ENCODE measurements at places on chromosomes 6 and 20.
A peak's percentile ranks its signal among the peaks of the same experiment; 100 is the strongest.

DNA sequence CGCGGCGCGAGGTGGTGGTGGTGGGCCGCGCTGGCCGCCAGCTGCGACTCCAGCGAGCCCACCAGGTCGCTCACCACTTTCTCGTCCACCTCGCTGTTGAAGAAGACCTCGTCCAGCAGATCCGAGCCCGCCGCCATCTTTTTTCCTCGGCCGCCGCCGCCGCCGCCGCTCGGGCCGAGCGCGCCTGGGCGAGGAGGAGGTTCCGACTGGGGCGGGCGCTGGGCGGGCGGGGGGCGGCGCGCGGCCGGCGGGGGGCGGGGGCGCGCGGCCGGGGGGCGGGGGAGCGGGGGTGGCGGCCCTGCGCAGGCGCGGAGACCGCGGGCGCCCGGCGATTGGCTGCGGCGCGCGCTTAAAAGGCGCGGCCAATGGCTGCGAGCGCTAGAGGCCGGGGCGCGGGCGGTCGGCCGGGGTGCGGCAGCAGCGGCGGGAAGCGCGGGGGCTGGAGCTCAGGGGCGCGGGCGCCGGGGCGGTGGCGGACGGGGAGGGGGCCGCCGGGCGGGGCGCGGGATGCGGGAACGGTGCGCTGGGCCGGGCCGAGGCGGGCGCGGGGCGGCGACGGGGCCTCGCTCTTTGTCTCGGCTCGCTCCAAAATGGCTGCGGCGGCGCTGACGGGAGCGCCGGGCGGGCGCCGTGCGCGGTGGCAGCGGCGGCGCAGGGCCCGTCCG is at the start of gene TAF4:
TAF4 (minus strand) TSS at position 208 of the 665 bp plus-strand sequence; CDS start at position 137, 71 bp downstream.
- DNase-seq, result peak; percentile 81

DNA sequence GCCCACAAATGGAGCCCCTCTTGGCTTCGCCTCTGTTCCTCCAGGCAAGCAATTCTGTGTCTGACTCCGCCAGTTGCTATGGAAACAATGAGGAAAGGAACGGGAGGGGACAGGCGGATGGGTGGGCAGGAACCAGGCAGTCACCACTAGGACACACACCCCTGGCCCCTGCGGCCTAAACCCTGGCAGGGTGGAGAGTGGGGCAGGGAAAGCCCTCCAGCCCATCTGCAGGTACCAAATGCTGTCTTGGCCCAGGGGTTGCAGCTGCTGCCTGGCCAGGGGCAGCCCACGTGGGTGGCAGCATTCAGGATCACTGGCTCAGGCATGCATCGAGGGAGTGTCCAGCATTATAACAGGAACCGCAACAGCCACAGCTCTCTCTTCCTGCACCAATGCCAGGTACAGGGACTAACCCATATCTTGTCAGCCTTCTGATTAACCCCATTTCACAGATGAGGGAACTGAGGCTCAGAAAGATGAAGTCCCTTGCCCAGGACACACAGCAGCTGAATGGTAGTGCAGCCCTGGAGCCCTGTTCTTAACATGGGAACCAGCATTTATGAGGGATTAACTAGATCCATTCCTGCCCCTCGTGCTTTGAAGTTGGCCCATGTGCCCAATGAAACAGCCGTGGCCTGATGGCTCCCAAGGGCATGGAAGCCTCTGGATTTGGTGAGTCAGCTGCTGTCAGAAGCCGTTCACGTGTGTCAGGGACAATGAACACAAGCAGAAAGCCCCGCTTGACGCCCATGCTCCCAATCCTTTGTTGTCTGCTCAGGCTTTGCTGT is 66.3 kb downstream of the NOL4L start:
- DNase-seq, result no peak

DNA sequence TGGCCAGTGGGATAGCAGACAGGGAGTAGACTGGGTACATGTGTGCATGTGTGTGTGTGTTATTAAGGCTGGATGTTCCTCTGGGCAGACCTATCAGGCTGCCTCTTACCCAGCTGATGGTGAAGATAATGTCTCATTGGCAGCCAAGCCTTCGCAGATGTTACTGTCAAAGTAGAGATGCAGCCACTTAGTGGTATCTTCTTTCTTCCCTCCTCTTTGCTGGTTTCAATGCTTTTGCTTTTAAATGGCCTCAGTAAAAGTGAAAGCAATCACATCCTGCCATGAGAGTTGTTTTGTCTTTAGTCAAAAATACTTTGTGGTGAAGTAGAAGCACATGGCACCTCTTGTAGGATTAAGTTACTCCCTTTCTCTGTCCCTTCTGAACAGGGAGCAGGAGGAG is 57.5 kb downstream of the SNRNP48 start:
- DNase-seq, result no peak

DNA sequence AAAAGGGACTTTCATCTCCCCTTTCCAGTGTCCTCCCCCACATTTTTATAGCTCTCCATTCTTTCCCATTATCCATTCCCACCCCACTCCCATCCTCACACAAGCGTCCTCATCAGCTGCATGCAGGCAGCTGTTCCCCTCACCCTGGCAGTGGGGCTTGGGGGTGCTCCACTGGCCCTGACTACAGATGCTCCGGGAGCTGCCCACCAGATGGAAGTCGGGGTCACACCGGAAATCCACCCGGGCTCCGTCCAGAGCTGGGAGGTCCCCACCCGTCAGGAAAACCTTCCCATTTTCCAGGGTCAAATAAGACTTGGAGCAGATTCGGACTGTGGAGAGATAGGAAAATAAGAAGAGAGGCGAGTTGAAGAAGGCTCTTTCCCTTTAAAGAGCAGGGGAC is 2.7 kb downstream of the GABBR1 start:
- DNase-seq, result no peak

DNA sequence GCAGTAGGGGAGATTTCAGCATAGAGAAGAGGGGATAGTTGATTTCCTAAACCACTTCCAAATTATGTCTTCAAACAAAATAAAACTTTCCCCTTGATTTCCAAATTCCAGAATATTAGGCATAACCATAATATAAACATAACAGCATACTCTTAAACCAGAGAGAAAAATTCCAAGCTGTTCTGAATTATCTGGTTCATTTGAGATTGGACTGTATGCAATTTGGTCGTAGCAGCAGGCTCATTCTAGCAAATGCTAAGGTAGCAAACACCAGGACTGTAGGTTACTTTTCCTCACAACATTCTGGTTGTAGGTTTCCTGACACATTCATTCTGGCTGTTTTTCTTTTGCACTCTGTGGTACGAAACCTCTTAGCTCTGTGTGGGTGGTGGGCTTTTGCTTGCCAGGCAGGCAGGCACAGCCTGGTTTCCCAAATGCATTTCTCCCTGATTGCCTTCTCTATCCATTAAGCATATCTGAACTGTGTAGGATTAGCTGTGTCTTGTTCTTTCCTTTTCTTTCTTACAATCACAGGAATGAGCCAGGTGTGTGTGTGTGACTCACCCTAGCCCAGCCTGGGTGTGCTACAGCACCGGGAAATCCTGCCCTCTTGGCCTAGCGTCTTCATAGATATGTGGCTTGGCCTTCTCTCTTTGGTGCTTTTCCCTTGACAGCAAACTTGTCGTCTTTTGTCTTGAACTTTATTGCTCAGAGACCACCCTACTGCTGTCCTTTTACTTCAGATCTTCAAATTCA is 77.1 kb downstream of the JARID2 start:
- no peak for DNase-seq

GRCh38 chr6:57019434-57019833 is 27.1 kb upstream of the KIAA1586 start:
- no peak for DNase-seq

GRCh38 chr6:150981095-150981494 is 115.6 kb downstream of the MTHFD1L start:
- DNase-seq, result no peak

- no peak for DNase-seq
These were observed 17.2 kb downstream of the SH3BGRL2 start for GRCh38 chr6:79648328-79648727.

DNA sequence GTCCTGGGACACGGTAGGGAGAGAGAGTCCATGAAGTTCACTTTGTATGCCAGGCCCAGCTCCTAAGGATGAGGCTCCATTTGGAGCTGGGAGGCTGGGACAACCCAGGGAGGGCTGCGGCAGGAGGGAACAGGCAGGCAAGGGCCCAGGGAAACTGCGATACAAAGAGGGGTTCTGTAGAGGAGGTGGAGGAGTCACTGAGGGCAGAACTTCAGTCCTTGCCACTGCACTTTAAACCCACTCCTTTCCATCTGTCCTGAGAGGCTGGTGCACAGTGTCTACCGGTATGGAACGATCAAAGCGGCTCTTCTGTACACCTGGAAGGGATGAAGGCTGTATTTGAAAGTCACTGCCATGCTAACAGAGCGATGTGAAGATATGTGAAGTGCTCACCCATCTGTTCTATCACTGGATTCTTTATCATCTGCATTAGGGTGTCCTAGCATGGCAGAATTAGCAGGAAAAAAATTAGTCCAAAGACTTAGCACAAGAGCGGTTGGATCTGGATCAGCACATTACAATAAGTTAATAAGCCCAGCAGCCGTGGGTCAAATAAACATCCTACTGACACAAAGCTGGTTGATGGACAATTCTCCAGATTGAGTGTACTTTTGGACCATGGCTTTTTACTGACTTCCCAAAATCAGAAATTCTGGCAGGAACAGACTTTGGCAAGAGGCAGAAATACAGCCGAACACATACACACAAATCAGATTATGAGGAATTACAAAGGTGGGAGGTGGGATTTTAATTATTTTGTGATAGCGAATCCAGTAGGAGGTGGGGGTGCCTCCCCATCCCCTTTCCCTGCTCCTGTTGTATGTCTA is 20.9 kb upstream of the ZFAND3 start:
- DNase-seq, result no peak

- no peak for DNase-seq
These were observed 1.3 kb downstream of the DUSP15 start for GRCh38 chr20:31868853-31869672.

DNA sequence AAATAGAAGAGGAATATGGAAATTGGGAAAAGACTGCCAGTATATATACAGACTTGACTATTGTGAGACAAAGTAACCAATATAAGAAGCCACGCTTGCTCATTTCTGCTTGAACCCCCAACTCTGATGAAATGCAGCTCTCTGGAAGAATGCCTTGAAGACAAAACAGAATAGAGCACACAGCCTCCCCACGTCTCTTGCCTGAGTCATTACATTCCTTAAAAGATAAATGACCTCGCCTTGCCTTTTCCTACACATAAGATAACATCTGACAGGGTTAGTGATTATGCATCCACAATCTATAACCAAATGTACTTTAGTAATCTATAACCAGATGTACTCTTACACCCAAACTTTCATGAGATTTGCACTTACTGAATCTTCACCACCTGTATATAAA is 141.1 kb upstream of the EEF1E1 start:
- no peak for DNase-seq

DNA sequence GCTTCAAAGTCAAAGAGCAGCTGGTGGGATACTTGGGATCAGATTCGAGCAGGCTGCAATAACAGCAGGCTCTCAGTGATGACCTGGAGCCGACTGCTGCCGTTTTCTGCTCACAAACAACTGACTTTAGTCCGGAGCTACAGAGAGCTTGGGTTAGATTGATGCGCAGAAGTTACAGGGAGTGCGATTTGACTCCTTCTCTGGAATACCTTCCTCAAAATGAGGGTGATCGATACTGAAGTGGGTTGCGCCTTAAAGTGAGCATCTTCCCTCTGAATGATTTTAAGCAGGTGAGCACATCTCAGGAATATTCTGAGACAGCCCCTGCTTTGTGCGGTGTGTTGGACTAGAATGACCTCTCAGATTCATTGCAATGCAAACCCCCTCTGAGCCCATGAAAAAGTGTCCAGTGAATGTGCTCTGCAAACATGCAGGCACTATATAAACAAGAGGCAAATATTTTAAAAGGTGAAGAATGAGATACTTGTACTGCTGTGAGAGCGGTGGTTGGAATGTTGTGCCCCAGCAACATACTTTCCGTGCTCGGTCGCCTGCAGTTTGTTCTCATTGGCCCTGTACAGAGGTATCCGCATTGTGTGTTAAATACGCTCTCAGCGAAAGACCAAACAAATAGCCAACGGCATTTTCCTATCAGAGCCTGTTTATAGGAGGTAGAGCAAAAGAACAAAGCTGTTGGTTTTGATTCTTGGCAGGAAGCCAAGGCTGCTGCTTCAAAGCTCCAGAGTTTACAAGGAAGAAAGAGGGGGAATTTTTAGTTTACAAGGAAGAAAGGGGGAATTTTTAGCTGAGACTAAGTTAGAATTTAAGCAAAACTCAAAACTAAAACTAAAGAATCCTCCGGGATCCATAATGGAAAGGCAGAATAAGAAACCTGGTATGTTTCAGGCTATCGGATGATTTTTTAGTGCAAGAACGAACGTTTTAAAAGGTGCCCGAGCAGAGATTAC is 67.7 kb downstream of the PHACTR2 start:
- no peak for DNase-seq

DNA sequence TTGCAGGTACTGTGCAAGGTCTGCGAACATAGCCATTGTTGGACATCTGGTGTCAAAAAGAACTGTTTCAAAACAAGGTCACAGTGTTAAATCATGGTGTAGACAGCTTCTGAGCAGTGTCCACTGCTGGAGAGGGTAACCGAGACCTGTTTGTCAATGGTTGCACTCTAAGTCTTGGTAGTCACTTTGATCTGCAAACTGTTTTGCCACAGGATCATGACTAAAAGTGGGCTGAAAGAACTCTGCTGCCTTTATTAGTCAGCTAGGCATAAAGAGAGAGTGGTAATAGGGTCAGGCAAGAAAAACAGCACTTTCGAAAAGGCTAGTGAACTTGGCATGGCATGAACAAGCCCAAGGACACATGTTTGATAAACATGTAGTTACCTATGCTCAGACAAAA is 552.3 kb upstream of the CITED2 start:
- no peak for DNase-seq

GRCh38 chr20:20225325-20226043 is 142.4 kb upstream of the INSM1 start:
- no peak for DNase-seq

DNA sequence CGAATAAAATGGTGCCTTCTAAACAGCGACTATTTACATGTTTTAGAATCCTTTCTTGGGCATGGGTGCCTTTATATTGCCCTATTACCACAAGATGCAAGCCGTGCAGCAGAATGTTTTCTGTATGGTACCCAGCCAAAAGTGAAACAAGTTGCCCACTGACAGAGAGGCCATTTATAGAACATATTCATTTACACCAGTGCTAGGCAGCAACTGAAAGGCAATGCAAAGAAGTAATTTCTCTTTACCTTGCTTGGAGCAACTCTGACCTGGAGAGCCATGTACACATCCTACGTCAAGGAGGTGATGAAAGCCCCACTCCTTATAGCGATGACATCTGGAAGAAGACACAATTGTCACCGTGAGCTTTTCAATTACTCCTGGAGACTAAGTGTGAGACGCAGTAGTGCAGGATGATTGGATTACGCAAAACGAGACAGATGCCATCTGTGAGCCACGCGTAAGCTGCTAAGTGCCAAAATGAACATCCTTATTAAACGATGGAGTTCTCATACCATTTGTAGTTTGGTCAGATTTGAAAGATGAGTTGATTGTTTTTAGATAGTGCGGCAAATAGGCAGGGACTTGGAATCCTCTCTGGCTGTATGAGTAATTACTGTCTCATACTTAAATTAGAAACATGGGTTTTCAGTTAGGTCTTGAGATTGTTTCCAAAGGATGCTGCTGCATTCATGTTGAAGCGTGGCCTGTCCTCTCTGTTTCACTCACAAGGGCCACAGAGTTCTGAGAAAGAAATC is at the start of gene TMEM244:
TMEM244 (minus strand) TSS at position 408 of the 758 bp plus-strand sequence; CDS start at position 281, 127 bp downstream.
- DNase-seq, result no peak

All from activated T-cell treated with anti-CD3 and anti-CD28 coated beads for 48 hours (primary cell).